Activated B cell treated with CpG ODN at 0.5 μM for 24 hours (primary cell): ENCODE measurements at places on chromosomes 1 and 21.

DNA sequence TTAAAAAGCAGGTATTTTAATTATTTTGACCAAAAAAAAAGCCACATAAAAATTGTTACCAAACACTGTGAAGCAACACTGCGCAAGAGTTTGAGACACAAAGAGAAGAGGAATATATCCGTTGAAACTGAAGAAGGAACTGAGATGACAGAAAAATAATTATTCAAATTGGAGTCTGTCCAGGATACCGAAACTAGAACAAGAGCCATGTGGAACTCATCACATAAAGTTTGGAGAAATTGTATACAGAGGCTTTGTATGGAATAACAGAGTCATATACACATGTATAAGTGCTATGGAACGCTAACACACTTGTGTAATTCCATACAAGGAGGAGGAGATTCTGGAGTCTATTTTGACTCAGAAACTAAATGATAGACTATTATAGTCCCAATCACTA is 675.1 kb upstream of the ADGRL2 start:
- no peak for DNase-seq

GRCh38 chr1:54906586-54906985 is 19.6 kb upstream of the DHCR24 start:
- DNase-seq, result no peak

DNA sequence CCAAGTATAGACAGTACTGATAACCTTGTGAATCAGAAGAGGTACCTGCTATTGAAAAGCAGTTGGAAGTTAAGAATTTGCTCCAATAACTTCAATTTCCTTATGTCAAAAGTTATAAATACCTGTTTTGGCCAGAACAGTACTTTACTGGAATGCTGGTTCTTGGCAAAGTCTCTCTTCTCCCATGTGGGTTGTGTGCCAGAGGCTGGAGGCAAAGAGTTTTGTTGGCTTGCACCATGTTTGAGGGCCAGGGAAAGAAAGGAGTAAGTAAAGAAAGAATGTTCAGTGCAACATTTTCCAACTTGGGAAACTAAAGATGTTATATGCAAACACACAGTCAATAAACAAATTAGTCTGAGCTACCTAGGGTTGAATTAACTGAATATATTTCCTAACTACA is 67.0 kb upstream of the DYNLT5 start:
- no peak for DNase-seq

- no peak for DNase-seq
Measured at GRCh38 chr1:42333662-42334239, 1.3 kb downstream of the FOXJ3 start.

DNA sequence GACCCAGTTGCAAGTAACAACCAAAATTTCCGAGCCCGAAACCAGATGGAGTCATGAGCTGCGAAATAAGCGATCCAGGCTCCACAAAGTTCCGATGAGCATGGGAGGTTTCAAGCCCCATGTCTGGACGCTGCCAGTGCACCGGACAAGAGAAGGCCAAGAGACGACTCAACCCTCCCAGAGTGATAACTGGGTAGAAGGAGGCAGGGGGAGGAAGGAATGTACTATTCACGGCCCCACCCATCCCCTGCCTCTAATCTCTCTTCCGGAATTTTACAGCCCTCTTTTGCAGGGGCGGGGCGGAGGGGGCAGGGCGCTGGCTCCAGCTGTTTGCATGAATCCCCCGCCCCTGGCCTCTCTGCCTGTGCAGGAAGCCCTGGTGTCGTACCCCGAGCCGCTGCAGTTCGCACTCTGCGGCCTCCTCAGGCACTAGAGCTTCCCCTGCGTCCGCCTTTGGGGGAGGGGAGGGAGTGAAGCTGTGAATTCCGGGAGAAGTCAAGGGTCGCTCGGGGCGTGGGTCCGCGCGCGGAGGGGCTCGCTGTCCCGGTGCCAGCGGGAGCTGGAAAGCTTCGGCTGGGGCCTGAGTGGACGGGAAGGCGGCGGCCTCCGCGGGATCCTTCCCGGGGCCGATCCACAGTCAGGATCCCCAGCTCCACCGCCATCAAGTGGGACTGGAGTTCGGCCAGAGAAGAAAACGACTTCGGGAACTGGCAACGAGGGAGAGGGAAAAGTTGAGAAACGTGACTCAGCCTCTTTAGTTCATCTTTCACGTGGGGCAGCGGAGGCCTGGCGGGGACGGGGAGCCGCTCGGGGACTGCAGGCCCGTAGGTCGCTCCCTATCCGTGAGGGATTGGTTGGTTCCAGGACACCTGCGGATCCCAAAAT is 6.3 kb upstream of the PTP4A2 start:
- DNase-seq, result peak; percentile 75

DNA sequence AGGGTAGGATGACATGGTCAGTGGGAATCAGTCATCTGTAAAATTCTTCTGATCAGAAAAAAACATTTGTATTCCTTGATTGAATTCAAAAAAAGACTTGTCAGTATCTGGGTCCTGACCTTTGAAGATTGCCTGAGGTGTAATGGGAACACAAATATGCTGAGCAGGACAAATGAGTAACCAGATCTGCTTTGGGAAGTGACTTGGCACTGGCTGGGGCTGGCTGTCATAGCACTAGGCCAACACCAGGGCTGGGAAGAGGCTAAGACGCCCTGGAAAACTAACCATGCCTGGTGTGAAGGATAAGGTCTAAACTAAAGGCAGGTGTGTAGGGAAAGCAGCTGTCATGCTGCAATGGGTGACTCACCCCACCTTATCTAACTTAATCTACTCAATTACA is 452.9 kb upstream of the BEND5 start:
- no peak for DNase-seq

- no peak for DNase-seq
Measured at GRCh38 chr1:33234588-33234990, 21.7 kb upstream of the ZNF362 start.

DNA sequence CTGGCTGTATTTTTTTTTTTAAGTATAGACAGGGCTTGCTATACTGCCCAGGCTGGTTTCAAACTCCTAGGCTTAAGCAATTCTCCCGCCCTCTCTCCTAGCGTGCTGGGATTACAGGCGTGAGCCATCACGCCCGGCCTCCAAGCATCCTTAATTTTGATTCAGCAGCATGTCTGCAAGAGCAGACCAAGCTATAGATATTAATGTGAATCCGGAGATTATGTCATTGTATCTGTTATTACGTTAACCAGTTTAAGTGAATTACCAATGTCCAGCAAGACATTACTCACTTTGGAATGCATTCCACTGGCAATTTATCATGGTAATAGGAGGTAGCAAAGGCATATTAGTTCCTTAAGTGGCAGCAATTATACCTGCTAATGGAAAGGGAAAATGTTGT is 179.7 kb downstream of the CHRM3 start:
- no peak for DNase-seq

DNA sequence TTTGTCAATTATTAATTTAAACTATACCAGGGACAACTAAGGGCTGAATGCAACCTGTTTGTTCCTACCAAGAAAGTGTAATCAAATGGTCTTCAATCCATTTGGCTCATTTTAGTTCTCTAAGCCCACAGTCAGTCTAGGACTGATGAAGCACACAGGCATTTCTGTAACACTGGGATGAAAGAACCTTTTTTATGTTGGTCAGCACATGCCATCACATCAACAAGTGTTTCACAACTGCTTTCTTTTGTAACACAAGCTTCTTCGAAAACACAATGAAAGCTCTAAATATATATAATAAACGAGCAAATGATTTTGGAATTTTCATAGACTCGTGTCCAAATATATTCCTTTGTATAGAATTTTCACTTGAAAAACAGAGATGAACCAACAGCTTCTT is 28.8 kb downstream of the HEATR1 start:
- no peak for DNase-seq

GRCh38 chr1:162678439-162678838 is 46.2 kb downstream of the DDR2 start:
- no peak for DNase-seq

DNA sequence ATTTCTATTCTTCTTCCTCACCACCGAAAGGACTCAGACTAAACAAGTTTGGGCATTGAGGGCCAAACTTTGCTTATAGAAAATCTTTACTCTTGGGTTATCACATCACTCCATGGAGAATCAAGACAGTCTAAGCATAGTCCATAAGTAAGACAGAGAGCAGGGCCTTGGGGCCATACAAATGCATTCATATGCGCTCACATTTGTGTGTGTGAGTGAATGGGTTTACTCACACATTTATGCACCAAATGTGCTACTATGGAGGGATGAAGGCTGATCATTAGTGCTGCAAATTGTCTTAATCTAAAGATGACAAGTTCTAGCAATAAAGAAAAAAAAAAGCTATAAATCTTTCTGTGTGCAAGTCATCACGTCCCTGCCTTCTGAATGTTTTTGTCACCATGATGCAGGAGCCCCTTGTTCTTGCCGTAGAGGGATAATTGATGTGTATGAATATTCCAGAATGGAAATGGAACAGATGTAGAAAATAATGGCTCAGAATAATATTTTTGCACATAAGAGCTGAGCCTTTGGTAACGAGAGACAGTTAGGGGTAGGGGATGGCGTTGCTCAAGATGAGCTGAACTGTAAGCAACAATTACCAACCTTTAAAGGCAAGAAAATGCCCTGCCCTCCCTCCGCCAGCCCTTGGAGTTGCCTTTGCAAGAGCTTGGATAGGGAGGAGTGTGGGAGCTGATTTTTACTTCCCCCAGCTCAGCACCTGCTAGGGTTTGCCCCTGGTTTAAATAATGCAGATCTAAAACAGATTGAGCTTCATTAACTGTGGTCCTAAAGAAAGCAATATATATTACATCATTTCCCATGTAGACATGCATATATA is 52.3 kb upstream of the IKBKE start:
- no peak for DNase-seq

DNA sequence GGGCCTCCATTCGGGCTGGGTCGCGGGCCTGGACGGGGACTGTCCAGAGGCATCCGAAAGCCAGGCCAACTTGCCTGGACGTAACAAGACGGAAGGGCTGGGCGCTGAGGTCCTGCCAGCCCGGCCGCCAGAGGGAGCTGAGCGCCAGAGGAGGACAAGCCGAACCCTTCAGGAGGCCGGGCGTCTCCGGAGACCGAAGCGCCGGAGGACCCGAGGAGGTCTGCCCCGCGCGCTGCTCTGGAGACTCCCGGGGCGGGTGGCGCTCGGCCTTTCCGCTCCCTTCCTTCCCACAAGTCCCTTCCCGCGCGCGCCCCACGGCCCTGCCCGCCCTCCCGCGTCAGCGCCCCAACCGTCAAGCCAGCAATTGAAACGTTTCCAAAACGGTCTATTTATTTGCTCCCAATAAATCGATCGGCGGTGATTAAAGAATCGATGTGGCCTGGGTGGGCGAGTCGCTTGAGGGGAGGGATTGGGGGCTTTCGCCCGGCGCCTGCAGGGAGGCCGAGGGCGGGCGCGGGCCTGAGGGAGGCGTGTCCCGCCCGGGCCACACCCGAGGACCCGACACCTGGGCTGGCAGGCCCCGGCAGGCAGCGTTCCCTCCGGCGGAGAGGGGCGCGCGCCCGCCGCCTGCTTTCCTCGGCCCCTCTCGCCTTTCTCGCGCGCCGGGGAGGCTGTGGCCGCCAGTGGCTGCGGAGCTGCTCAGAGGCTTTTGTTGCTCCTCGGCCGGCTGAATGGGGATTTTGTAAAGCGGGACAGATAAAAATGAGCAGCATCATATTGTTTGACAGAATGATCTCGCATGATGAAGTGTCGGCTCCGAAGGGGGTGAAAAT is 5.2 kb upstream of the FOXD3 start:
- DNase-seq, result peak; percentile 40

DNA sequence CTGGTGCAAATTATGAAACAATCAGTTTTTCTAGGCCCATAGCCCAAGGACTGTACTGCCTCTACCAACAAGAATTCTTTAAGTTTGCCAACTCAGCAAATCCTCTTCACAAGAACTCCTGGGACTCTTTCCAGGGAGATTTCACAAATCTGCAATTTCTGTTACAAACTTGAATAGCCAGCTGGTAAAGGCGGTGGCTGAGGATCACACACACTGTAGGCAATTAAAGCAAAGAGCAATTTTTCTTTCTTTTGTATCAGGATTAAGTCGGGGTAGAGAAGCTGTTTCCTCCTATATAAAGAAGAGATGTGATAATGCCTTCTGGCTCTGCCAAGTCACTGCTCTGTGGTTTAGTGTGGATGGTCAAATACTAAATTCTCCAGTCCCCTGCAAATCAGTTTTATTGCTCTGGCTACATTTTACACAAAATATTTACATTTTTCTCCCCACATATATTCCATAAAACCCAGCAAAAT is 1.7 kb downstream of the ALDH9A1 start:
- DNase-seq, result no peak

DNA sequence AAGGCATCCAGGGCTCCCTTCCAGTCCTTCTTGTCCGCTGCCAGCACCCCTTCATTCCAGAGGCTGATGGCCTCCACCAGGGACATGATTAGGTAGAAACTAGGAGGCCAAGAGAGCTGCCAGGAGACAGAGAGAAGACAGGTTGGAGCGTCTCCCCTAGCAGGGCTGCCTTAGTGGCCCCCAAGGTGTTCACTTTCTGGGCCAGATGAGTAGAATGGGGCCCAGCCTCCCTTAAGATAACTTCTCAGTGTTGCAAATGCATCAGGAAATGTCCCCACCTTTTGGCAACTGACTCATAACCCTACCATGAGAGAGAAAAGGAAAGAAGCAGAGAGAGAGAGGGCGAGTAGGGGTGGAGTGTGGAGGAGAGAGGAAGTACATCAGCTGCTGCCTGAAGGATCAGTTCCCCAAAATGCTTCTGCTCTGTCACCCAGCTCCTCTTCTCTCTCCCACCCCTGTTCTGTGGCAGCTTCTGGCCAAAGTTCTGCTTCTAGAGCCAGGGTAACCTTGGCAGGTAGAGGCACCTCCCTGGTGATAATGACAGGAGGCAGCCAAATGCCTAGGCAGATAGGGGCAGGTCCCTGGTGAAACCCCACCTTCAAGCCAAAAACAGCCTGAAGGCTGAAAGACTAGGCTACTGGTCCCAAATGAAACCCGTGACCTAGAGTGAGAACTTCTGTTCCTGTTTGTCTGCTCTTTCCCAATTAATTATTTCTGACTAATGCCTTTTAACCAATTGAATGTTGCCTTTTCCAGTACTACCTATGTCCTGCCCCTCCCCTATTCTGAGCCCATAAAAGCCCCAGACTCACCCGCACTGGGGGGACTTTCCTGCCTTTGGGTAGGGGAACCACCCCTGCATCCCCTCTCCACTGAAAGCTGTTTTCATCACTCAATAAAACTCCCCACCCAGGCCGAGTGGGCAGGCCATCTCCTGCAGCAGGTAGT is at the start of gene NCF2:
TSS of gene NCF2 (minus strand) at position 216 of the 948 bp plus-strand sequence. CDS start at position 86, 130 bp downstream.
- DNase-seq, result peak; percentile 55

DNA sequence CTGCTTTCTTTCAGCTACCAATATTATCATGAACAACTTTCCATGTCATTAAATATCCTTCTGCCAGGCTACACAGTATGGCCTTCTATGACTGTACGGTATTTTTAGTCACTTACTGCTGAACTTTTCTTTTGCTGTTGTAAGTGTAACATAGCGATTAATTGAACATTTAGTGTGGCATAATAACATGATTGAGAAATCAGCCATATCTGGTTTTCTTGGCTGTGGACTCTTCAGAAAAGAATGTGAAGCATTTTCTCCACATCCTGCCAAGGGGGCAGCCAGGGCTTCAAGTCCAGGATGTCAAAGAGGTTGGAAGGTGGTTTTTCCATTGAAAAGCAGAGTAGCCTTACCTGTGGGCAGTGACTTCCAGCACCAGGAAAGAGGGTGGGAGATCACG is 8.8 kb upstream of the AHCYL1 start:
- no peak for DNase-seq
